ENCODE measurements at places on chromosomes 5 and 9. TPM values are rescaled to one million over a fixed set of nuclear protein-coding genes. Genes with fewer than 3 reads are reported as not detected.

The IFNE gene
- not detected for total RNA-seq

The NIPAL4 gene
- 5.6 TPM for total RNA-seq

The MARCHF3 gene
- total RNA-seq = 2.4 TPM

The HACD4 gene
- 2.0 TPM for total RNA-seq

The IRX2 gene
- 17.2 TPM for total RNA-seq

The IL4 gene
- not detected for total RNA-seq

The TMEM141 gene
- 90.4 TPM for total RNA-seq

The SLC31A1 gene
- total RNA-seq = 15.4 TPM

The CCL19 gene
- not detected for total RNA-seq

The UBLCP1 gene
- total RNA-seq = 33.8 TPM

The FSD1L gene
- total RNA-seq = 1.6 TPM

The OR1Q1 gene
- not detected for total RNA-seq

The SH3GL2 gene
- total RNA-seq = 3.4 TPM

The RETREG1 gene
- 6.4 TPM for total RNA-seq

The HSPA9 gene
- total RNA-seq = 174 TPM

The ZBED3 gene
- total RNA-seq = 3.3 TPM

The SLC6A7 gene
- not detected for total RNA-seq

The RANBP3L gene
- not detected for total RNA-seq

The DEPDC1B gene
- total RNA-seq = 38.6 TPM

The COMMD10 gene
- 33.6 TPM for total RNA-seq

The REEP2 gene
- 9.9 TPM for total RNA-seq

The SHOC1 gene
- total RNA-seq = 0.07 TPM

The DHFR gene
- total RNA-seq = 63.2 TPM

The RALGPS1 gene
- 4.0 TPM for total RNA-seq

The FREM1 gene
- total RNA-seq = 0.22 TPM

The PCA3 gene
- not detected for total RNA-seq

The QRFP gene
- not detected for total RNA-seq

The PITX1 gene
- total RNA-seq = 0.14 TPM

The KCNN2 gene
- total RNA-seq = 0.22 TPM

The ACTBL2 gene
- 2.2 TPM for total RNA-seq

The ESM1 gene
- total RNA-seq = 0.36 TPM

The PLEKHG4B gene
- total RNA-seq = 4.3 TPM

The GPR21 gene
- total RNA-seq = not detected

The EGFL7 gene
- 15.6 TPM for total RNA-seq

The PCDHGA5 gene
- 0.63 TPM for total RNA-seq

The CDKN2B-AS1 gene
- not detected for total RNA-seq

The C5orf52 gene
- total RNA-seq = not detected

Measured in epithelial cell of proximal tubule (primary cell).